GM23338 (cell line): ENCODE measurements at places on chromosomes 5 and 9. TPM values are rescaled to one million over a fixed set of nuclear protein-coding genes. Genes with fewer than 3 reads are reported as not detected.
A peak's percentile ranks its signal among the peaks of the same experiment; 100 is the strongest.

ST8SIA4 gene
- 0.28 and 1.3 TPM in 2 replicates for total RNA-seq

NFIB gene
- total RNA-seq: 2.6 and 4.7 TPM in 2 replicates

LHX2 gene
- 0.19 and 1.7 TPM in 2 replicates for total RNA-seq

CDC20B gene
- total RNA-seq: not detected in 2 replicates

PRDM12 gene
- total RNA-seq: 0.78 TPM in 1 of 2 replicates, not detected in the other

CDH9 gene
- total RNA-seq: 0.31 TPM in 1 of 2 replicates, not detected in the other

PRELID1 gene
- total RNA-seq: 271 and 328 TPM in 2 replicates

KCTD16 gene
- total RNA-seq: 0.16 and 0.76 TPM in 2 replicates

DNA sequence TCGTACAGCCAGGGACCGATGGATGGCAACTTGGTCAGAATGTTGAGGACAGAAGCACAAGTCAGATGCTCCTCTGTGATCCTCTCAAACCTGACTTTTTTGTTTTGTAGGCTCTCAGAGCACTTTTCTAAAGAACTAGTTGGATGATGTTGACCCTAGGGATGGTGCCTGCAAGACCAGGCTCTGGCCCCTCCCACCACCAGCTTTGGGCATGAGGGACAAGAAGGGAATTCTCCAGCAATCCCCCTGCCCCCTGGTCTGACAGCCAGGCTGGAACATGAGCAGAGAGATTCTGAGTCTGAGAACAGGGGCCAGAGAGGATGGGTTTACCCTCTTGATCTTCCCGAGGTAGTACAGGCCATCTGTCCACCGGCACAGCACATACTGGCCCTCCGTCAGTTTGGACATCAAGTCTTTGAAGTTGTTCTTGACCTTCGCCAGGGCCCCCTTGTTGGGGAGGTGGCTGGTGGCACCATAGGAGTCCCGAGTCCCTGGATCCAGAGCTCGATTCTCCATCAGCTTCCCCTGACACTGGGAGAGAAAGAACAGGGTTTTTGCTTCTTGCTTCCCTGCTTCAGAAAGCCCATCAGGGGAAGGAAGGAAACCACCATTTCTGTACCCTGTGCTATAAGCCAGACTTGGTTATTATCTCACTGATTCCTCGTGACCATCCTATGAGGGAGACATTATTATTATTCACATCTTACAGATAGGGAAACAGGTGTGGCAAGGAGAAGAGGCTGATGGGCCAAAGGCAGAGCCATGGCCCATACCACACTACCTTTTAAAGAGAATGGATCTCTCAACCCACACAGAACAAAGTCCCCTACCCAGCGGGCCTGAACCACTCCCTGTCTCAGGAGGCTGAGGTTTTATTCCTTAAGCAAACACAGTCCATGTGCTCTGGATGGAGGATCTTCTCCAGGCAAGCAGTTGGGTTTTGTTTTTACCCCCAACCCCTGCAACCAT is 2.5 kb downstream of the PHF19 start:
- peaks cover 5% of the 10 kb centered on the region; the same call in 1 of the 2 replicates for H3K36me3 ChIP-seq
- H3K4me3 ChIP-seq: no peak overlapping the region
- H3K4me1 ChIP-seq: peaks cover 46% of the 10 kb centered on the region
- H3K27me3 ChIP-seq: peaks cover 8% of the 10 kb centered on the region

DNA sequence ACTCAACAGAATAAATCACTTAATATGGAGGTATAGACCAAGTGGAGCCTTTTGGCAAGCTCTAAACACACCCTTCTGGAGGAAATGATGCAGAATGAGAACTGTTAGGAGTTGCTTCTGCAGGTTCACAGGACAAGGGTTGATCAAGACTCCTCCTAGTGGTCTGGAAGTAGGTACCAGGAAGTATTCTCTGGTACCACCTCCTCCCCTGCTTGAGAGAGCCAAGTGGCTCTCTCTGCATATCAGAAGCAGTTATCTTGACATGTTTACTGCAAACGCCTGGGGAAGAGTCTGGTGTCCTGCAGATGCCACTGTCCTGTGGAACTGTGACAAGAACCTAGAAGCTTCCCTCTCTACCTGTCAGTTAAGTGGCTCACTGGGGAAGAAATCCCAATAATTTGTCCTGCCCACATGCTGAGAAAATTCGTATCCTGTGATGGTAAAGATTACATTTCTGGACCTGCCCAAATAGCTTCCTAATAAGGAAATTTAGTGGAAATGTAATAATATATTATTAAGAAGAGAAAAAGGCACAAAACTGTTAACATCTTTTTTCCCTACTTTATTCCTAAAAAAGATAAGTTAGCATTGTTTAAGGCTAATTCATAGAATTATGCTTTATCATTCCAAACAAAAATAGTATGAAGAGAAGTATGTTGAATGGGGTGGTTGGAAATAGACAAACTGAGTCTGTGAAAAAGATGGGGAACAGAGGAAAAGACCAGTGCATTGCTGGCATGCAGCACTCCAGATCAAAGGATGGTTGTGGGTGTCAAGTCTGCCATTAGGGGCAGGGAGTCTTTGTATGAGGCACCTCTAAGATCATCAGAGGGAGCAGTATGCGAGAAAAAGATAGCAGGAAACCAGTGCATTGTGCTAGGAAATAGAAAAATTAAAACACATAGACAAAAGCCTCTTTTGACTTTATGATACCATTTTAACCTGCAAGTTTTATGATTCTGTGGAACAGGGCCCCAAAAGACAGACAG is 118.8 kb downstream of the CDC42SE2 start:
- H3K36me3 ChIP-seq: no peaks in the 10 kb centered on the region
- H3K27ac ChIP-seq: no peak overlapping the region
- H3K4me1 ChIP-seq: peaks cover 14% of the 10 kb centered on the region
- peak; percentile 83 for DNase-seq

DNA sequence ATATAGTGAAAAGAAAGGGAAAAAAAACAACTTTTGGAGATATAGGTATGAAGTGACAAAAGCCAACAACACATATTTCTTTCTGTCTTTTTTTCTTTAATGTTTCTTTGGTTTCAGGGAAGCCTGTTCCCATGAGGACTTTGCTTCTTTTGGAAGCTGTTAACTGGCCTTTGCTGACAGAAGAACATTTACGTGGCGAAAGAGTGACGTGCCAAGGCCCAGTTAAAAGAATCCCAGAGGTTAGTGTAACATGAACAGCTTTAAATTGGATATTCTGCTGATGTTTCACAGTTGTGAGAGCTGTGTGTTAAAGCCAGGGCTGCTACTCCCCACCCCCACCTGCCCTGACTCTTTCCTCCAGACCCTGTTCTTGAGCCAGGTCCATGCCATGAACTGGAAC is 275.9 kb downstream of the CRB2 start:
- H3K27me3 ChIP-seq: no peaks in the 10 kb centered on the region
- H3K36me3 ChIP-seq: no peaks in the 10 kb centered on the region
- no peak overlapping the region for H3K27ac ChIP-seq
- no peak for DNase-seq
- H3K4me3 ChIP-seq: no peak overlapping the region

- H3K36me3 ChIP-seq: no peaks in the 10 kb centered on the region
- DNase-seq: peak; percentile 47
- H3K4me1 ChIP-seq: peaks cover 10% of the 10 kb centered on the region; the same call in 1 of the 2 replicates
- peaks cover 11% of the 10 kb centered on the region for H3K27me3 ChIP-seq
Observed at GRCh38 chr5:149961957-149962409, 1.4 kb downstream of the SLC26A2 start.

- no peaks in the 10 kb centered on the region for H3K36me3 ChIP-seq
- no peak overlapping the region for H3K27ac ChIP-seq
- H3K4me3 ChIP-seq: no peak overlapping the region
Observed at GRCh38 chr5:66814146-66814991, 218.2 kb downstream of the MAST4 start.

DNA sequence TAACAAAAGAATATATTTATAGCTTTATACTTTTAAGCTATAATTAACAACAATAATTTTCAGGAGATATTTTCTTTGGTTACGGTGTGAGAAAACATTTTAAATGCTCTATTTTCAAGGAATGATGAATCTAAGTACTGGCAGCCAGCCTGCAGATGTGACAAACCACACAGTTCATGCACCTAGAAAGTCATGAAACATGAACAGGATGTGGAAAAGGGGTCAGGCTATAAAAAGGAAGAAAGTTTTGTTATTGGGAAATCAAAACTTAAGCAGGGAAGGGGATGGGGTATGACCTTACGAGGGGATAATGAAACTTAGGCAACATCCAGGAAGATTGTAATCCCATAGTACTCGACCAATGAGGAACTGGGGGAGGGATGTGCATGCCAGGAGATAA is 508.7 kb upstream of the GRAMD2B start:
- no peak overlapping the region for H3K4me3 ChIP-seq
- H3K27me3 ChIP-seq: no peaks in the 10 kb centered on the region
- H3K27ac ChIP-seq: no peak overlapping the region
- no peaks in the 10 kb centered on the region for H3K4me1 ChIP-seq

- H3K4me3 ChIP-seq: no peak overlapping the region
- no peaks in the 10 kb centered on the region for H3K27me3 ChIP-seq
- H3K27ac ChIP-seq: no peak overlapping the region
- DNase-seq: no peak
- no peaks in the 10 kb centered on the region for H3K4me1 ChIP-seq
- H3K36me3 ChIP-seq: 0 out of 2 replicates have a peak, but pooled peaks cover 6% of the 10 kb centered on the region
Observed at GRCh38 chr5:37391591-37391990, 12.5 kb downstream of the WDR70 start.

GRCh38 chr5:173211284-173211683 is 23.7 kb downstream of the NKX2-5 start:
- no peaks in the 10 kb centered on the region for H3K27me3 ChIP-seq
- DNase-seq: no peak
- no peaks in the 10 kb centered on the region for H3K36me3 ChIP-seq

- no peak overlapping the region for H3K4me3 ChIP-seq
- no peak overlapping the region for H3K27ac ChIP-seq
- no peak for DNase-seq
Observed at GRCh38 chr9:19975499-19975898, 186.7 kb upstream of the SLC24A2 start.

DNA sequence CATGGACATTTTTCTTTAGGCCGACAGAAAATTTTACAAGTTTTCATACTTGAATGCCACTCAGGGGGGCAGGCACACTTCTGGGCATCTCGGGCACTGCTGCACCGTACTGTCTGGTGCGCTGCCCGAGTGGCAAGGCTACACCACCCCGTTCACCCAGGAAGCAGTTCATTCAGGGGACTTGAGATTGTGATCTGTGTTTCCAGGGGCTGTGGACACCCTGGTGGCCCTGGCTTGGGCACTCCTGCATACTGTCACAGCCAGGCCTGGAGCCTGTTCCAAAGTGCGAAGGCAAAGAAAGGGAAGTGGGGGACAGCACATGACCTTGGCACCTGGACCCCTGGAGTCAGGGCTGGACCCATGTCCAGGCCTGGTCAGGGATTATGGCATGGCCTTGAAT is 197.6 kb downstream of the PAX5 start:
- no peak overlapping the region for H3K4me3 ChIP-seq
- no peak overlapping the region for H3K27ac ChIP-seq
- no peaks in the 10 kb centered on the region for H3K36me3 ChIP-seq

DNA sequence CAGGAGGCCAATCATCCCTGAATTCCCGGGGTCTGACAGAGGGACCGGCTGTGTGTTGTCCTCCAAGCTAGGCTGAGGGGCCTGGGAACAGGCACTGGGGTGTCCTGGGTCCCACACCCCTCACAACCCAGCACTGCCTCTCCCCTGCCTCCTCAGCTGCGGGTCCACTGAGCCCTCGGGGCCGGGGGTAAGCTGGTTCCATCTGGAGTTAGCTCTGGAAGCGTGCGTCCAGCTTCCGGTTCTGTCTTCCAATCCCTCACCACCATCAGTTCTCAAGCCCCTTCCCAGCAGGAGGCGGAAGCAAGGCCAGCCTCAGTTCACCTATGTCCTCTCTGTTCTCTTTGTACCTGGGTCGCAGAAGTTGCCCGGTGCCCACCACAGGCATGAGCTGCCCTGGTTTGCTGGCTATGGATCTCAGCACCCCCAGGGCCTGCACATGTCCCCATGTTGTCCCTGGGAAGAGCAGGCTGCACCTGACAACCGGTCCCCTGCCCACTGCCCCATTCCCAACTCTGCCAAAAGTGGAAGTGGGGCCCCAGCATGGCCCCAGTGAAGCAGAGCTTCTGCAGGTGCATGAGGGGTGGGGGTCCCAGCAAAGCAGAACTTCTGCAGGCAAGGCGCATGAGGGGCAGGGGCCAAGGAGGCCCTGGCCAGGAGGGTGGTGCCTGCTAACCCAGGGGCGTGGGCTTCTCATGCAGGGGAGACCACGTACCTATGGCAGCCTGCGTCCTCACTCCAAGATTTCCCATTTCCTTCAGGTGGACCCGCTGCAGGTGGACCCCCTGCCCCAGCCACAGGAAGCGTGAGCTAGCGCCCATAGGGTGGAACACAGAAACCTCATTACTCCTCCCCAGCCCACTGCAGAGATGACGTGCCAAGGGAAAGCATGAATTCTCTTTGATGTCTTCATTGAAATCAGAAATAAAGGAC is 111.9 kb downstream of the ZNF354C start:
- DNase-seq: no peak
- no peak overlapping the region for H3K4me3 ChIP-seq
- H3K27me3 ChIP-seq: no peaks in the 10 kb centered on the region
- no peaks in the 10 kb centered on the region for H3K4me1 ChIP-seq

DNA sequence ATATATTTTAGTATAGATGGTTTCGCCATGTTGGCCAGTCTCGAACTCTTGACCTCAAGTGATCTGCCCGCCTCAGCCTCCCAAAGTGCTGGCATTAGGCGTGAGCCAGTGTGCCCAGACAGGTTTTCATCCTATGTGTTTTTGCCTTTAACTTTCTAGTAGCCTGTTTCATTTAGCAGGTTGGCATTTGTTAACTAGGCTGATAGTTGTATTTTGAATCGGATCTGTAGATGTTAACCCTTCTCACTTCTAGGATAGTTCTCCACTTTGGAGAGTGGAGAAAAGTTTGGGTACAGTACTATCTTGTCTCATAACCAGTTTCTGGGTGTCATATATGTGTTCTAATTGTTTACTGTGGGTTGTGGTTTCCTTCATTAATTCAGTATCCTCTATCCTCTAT is 7.3 kb upstream of the FGF18 start:
- no peak overlapping the region for H3K4me3 ChIP-seq
- H3K27me3 ChIP-seq: no peaks in the 10 kb centered on the region
- H3K27ac ChIP-seq: no peak overlapping the region
- H3K36me3 ChIP-seq: peaks cover 47% of the 10 kb centered on the region
- H3K4me1 ChIP-seq: no peaks in the 10 kb centered on the region
- no peak for DNase-seq

DNA sequence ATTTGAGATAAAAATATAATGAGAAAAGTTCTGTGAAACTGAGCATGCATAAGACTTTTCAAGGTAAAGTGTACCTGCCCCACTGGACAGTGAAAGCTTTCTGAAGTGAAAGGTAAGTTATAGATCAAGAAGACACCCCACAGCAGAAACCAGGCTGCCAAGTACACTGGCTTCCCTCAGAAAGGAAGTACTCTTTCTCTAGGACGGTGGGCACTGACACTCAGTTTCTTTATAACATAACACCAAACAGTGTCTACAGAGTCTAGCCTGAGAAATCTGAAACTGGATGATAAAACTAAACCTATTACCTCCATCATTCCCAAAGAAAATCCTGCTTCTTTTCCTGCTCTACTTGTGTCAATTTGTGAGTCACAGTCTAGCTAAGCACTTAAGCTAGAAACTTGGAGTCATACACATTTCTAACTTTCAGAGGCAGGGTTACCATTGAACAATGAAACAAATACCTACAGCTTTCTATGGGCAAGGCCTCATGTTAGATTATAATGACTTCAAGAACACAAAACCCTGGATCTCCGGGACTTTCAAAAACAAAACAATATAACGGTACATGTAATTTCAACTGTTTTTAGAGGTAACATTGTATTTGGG is 136.7 kb downstream of the CPLANE1 start:
- DNase-seq: no peak
- H3K36me3 ChIP-seq: no peaks in the 10 kb centered on the region; the same call in 1 of the 2 replicates
- H3K27ac ChIP-seq: no peak overlapping the region
- H3K27me3 ChIP-seq: no peaks in the 10 kb centered on the region
